Prostate gland (tissue), 2 donors: ENCODE measurements at places on chromosomes 6 and 20.

GRCh38 chr6:133705066-133705465, 183.8 kb upstream of the TCF21 start:
- no peak for DNase-seq

GRCh38 chr6:106077170-106077569, 9.0 kb upstream of the PRDM1 start:
- DNase-seq: no peak

- DNase-seq: no peak
These were observed 22.5 kb upstream of the TAGAP start for GRCh38 chr6:159067334-159067733.

DNA sequence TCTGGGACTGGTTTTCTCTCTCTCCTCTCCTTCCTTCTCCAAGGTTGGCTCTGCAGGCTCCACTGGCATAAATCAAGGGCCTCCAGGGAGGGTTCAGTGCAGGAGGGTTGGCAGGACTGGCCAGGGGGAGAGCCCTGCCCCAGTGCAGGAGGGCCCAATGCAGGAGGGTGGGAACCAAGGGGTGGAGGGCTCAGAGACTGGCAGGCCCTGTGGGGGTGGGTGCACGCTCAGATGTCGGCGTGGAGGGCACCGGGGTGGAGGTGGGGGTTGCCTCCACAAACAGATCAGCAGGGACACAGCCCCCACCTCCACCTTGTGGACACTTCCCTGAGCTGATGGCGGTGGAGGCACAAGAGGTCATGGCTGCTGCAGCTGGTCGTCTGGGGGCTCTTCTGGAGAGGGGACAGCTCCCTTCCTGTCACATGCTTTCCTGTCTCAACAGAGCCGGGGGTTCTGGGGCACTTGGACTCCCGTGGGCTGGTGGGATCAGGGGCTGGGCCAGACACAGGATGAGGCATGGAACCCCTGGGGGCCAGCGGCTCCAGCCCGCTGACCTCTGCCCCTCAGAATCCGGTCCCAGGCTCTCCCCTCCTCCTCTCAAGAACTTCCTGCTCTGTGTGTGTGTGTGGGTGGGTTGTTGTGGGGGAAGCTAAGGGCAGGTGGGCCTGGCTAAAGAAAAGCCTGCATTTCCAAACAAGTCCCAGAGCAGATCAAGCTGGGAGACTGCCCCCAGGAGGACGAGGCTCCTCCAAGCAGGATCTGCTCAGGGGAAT, 2.7 kb upstream of the ABHD16B start:
- no peak for DNase-seq

GRCh38 chr20:44020406-44021148, 105.9 kb downstream of the TOX2 start:
- DNase-seq: no peak

GRCh38 chr6:125913864-125914351, 42.7 kb upstream of the HINT3 start:
- peak; percentile 59 for DNase-seq
